ENCODE measurements at places on chromosomes 3 and 15.

DNA sequence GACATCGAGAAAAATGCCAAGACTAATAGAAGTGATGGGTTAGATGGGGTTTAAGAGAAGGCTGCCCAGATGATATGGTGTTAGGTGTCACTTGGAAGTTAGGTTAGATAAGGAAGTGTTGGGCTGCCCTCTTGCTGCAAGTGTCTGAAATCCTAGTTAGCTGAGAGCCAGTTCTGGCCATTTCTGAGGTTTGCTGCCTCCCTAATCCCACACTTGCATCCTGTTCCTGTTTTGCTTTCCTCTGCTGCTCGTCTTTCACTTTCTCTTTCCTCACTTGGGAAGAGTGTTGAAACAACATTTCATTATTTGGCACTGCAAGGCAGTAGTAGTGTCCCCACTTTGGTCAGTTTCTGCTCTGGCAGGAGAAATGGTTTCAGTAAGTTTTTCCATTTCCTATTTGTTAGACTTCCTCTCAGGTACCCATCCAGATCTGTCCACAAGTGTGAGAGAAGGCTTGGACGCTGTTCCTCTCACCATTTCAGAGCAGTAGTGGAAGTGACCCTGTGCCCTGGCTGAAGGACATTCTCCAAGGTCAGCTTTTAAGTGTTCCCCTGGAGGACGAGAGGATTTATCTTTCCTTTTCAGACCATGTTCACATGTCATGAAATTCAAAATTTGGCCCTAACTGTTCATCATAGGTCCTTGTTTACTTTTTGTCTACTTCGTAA is 93.3 kb downstream of the ADAMTSL3 start:
- DNase-seq = no peak

DNA sequence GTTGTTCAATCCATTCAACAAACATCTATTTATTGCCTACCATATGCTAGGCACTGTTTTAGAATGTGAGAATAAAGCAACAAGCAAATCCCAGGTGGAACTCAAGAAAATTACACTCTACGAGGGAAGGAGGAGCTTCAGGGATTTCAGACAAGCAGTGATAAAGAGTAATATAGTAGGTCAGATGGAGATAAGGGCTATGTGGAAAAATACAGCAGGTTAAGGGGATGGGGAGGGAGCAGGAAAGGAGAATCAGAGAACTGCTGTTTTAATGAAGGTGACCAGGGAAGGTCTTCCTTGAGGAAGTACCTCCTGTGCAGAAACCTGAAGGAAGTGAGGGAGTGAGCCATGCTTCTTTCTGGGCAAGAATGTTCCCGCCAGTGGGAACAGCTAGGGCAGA is 47.2 kb upstream of the NEO1 start:
- no peak for DNase-seq

DNA sequence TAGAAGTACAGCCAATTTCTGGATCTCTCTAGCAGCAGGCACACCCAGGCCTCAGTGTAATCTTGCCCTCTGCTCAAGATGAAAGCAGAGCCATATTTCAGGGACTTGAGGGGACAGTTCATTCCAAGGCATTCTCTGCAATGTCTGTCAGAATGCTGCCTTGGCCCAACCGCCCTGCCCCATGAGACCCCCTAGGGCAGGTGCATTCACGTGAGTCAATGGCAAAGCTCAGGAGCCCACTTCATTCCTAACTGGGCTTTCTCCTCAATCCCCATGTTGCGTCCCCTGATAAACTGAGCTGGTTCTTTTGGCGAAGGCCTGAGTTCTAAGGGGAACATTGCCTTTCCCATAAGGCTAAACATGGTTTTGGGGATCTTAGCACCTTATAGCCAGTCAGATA is 9.5 kb downstream of the SNTN start:
- no peak for DNase-seq

- no peak for DNase-seq
Measured at GRCh38 chr15:97461226-97461625, 499.3 kb upstream of the ARRDC4 start.

GRCh38 chr15:68341760-68342725 is 64.5 kb downstream of the FEM1B start:
- DNase-seq = no peak

DNA sequence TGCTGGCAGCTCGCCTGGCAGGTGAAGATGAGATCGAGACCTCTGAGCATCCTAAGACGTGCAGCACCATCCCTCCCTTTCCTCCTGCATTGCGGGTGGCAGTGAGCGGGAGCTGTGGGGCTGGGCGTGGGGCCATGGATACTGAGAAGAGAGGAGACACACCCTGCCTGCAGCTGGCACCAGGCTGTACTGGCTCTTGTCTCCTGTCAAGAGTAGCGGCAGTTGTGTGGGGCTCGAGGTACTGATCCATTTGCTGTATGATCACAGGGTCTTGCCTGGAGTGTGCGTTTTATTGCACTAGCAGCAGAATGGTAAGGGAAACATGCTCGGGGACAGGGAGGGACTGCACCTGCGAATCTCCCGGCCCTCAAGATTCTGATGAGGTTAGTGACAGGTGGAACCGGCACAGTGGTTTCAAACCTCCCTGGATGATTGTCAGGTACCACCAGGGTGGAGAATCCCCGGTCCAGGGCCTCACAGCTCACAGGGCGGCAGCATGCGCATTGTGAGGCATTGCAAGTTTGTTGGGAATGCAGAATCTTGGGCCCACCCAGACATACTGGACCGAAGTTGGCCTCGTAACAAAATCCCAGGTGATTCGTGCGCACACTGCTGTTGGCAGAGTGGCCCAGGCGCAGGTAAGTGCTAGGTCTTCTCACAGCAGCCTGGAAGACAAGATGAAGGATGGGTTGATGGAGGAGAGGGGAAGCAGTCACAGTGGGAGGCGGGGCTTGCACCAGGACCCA is 14.1 kb downstream of the SYNM start:
- DNase-seq = no peak

GRCh38 chr3:98791341-98792325 is 28.5 kb downstream of the ST3GAL6 start:
- no peak for DNase-seq

GRCh38 chr3:59240666-59241255 is 190.9 kb upstream of the CFAP20DC start:
- no peak for DNase-seq

DNA sequence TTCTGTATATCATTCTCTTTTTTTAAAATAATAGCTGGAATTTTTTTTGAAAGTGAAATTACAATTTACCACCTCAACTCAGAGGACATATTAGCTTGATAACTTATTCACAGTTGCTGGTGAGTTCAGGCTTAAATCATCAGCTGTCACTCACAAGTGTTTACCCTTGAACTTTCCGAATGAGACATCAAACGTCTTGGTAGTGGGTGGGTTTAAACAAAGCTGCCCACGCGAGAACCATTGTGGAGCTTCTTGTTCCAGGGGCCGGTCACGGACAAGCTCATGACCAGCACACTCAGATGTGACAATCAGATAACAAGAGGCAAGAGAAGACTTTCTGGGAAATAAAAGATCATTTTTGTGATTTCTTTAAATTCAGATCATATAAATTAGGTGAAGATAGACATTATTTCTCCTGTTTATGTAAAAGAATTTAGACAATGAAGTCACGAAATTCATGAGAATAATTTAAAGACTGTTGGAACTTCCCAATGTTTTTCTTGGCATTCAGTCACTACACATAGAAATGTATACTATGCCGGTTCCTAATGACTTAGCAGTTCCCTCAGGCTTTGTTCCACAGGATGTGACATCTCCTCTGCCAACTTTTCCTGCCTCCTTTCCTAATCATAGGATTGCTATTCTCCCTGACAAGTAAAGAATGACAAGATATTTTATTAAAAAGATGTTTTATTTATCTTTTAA is 29.3 kb downstream of the BTD start:
- DNase-seq = no peak

DNA sequence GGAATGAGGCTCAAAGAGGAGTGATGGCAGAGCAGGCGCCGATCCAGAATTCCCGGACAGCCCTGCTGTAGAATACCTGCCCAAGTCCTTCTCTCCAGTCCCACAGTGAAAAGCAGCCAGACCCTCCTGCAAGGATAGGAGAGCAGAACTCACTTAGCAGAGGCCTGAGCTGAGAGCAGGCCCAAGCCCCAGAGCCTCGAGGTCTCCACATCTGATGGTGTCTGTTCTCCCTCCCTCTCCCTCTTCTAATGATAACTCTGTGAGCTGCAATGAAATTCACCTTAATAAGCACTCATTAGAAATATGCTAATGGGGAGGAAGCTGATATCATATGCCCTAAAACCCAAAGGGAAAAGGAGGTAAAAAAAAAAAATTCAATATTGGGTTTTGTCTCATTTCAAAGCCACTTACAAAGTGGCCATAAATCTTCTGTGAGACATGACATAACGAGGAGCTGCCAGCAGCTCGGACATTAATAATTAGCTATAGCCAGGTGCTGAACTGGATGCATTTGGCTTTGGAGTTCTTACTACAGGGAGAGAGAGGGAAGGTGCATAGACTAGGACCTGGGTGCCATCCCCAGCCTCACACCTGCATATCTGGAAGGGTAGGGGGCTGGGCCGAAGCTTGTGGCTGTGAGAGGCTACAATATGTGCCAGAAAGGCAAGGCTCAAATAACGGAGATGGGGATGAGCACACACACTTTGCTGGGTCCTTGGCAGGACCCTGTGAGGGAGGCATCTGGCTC is 108.4 kb downstream of the MEGF11 start:
- DNase-seq = no peak

DNA sequence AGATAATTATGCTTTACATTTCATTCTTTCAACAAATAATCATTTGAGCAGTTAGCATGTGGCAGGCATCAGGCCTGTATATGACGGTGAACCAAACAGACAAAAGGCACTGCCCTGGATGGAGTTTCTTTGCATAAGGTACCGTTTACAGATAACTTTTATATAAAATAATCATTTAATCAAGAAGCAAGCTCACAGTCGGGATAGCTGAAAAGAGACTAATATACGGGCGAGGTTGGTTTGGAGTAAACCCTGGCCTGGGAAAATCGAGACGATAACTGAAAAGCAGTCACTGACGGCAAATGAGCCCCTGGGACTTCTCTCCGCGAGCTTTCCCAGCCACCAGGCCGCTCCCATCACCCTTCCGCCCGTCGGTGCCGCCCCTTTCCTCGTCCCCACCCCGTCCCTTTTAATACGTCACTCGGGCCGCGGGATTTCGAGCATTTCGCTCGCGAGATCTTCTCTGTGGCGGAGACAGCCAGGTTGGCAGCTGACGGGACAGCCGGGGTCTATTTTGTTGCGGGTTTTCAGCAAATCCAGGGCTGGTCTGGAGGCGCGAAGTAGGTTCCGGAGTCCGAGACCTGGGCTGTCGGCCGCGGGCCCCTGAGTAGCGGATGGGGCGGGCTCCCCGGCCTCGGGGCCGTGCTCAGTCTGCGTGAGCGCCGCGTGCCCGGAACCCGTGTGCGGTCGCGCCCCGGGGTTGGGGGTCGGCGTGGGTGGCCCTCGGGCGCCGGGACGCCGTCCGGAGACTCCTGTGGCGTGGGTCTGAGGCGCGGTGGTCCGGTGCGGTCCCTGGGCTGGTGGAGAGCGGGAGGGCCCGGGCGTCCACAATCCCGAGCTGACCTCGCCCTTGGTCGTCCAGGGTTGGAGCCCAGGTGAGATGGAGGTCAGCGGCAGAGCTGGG is at the start of gene NMD3:
NMD3 (plus strand) TSS at position 462 of the 904 bp plus-strand sequence. CDS start 703 bp downstream, outside the sequence.
- DNase-seq = peak; percentile 92

- DNase-seq = no peak
Measured at GRCh38 chr15:72421484-72421883, 23.4 kb downstream of the TMEM202 start.

GRCh38 chr3:139281522-139282196 is 62.2 kb upstream of the MRPS22 start:
- no peak for DNase-seq

DNA sequence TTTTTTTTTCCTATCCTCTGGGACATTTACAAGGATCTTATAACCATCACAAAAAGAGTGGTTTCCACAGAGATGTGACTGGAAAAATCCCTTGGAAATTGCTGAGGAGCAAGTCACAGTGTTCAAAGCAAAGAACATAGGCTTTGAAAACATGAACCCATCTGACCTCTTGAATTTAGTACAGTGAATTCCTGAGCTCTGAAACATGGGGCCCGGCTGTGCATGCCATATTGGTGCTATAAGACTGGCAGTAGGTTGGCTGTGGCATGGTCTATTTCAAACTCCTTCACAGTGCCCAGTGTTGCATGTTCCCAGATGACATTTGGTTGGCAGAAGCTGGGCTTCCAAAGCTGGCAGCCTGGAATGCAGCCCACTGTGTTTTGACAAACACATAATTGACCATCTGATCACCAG is 202.2 kb downstream of the TIGIT start:
- no peak for DNase-seq

DNA sequence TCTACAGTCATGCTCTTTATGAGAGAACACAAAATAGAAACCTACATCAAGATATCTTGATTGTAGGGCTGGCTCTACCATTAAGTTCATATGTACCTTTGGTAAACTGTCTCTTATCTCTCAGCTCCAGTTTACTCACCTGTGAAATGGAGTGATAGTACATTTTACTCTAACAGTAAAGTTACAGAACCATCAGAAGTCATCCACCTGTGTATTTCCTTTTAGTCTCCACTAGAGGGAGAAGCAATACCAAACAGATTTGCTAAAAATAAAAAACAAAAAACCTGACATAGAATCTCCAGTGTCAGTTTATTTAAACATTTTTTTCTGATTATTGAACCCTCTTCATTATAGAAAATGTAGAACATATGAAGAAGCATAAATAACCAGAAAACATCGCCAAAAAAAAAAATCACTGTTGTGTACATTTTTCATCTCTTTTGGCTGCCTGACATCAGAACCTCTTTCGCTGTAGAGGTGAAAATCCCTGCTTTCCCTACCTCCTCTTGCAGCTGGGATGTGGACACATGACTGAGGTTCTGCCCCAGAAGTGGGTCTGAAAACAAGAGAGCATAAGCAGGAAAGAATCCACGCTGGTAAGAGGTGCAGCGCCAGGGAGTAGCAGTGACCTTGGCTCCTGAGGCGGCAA is 48.7 kb upstream of the WDR72 start:
- DNase-seq = no peak

DNA sequence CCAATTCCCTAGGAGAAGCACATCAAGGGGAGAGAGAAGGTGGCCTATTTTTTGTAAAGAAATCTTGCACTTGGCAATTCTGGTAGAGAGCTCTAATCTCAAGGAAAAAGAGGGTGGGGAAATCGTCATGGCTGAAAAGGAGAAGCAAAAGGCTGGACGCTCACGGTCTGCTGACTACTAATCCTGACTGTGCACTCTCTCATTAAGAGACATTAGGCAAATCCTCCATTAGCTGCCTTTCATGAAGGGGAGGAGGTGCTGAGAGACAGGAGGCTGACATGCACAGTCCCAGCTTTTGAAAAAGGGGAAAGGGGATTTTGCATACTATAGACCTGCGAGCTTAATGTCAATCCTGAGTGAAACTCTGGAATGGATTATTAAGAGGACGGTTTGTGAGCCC is 170.0 kb downstream of the NR2F2 start:
- DNase-seq = no peak

Data from activated naive CD4-positive, alpha-beta T cell treated with anti-CD3 and anti-CD28 coated beads, Interleukin-2, amount 50 U/mL, for 16 hours (primary cell).